Gastroesophageal sphincter (tissue), 4 donors: ENCODE measurements at places on chromosomes 11 and 22. TPM values are rescaled to one million over a fixed set of nuclear protein-coding genes. Genes with fewer than 3 reads are reported as not detected.

TMEM258 gene
- 32.0 TPM for total RNA-seq

TEX12 gene
- not detected for total RNA-seq

CCDC83 gene
- total RNA-seq, result not detected

OR8G5 gene
- total RNA-seq, result not detected

MFRP gene
- not detected for total RNA-seq

KCNK7 gene
- 0.93 TPM for total RNA-seq

API5 gene
- 106 TPM for total RNA-seq

SYCE3 gene
- total RNA-seq, result not detected

OR6T1 gene
- not detected for total RNA-seq

DNAJB7 gene
- total RNA-seq, result not detected

ADM2 gene
- 0.40 TPM for total RNA-seq

MAPK11 gene
- total RNA-seq, result 11.3 TPM

CHRM1 gene
- 0.16 TPM for total RNA-seq

LRRC32 gene
- total RNA-seq, result 37.6 TPM

LYVE1 gene
- total RNA-seq, result 13.2 TPM

MAPK8IP2 gene
- total RNA-seq, result 0.93 TPM

IPO7 gene
- total RNA-seq, result 141 TPM

TRIM6 gene
- total RNA-seq, result 1.6 TPM

APOBEC3G gene
- total RNA-seq, result 3.2 TPM

FIBIN gene
- total RNA-seq, result 53.2 TPM

SLC22A25 gene
- not detected for total RNA-seq

THY1 gene
- 11.3 TPM for total RNA-seq

HEPHL1 gene
- 0.16 TPM for total RNA-seq

ADORA2A gene
- 1.9 TPM for total RNA-seq

PYGM gene
- 10.5 TPM for total RNA-seq

UPK3A gene
- total RNA-seq, result not detected

EXT2 gene
- total RNA-seq, result 66.0 TPM

MISFA gene
- total RNA-seq, result 10.4 TPM

MMP13 gene
- not detected for total RNA-seq

VPS11 gene
- 33.1 TPM for total RNA-seq

NCAM1 gene
- total RNA-seq, result 61.5 TPM

APOBEC3B gene
- not detected for total RNA-seq

EEF1G gene
- 1,161 TPM for total RNA-seq

PHLDA2 gene
- total RNA-seq, result not detected
